ENCODE measurements at places on chromosomes 5 and 9.

DNA sequence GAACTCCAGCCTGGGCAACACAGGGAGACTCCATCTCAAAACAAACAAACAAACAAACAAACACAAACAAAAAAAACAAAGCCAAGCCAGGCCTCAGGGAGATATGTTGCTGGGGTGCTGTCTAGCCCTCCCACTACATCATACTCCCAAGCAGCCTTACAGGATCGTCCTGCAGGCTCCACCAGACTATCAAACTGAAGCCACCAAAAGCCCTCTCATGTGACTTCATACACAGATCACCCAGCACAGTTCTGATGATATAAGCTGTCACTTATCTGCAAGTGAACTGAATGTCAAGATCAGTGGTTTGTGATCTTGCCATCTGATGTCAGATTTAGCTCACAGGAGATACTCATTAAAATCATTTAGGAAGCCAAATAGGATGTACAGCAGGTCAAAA, 43.3 kb downstream of the WDR41 start:
- DNase-seq = no peak

GRCh38 chr5:180208435-180209081, 453 bp downstream of the RASGEF1C start:
- DNase-seq = no peak

GRCh38 chr5:115977096-115977495, 14.8 kb downstream of the LVRN start:
- no peak for DNase-seq

- DNase-seq = peak; percentile 79
These were observed 4.2 kb downstream of the WWC1 start for GRCh38 chr5:168295574-168296201.
